ENCODE measurements at places on chromosomes 16 and 17.

DNA sequence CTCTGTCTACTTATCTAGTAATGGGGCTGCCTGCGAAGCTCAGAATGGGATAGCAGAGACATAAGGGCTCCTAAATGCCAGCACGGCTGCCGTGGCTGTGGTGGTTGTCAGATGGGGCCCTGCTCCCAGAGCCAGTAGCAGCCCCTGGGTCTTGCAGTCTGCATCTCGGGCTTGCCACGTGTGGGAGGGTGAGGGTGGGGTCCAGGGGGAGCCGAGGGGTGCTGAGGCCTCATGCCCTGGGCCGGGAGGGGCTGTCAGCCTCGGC lies 88.8 kb upstream of the GSE1 start:
- no peak for DNase-seq

DNA sequence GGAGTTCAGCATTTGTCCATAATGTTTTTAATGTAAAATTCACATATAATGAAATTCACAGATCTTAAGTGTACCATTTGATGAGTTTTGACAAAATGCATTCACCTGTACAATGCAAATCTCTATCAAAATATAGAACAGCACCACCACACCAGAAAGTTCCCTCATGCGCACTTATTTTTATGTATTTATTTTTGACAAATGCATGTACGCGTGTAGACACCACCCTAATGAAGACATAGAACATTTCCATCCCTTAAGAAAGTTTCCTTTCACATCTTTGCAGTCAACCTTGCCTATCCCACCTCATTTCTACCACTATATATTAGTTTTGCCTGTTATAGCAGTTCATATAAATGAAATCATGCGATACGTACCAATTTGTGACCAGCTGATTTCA lies 15.6 kb upstream of the IL4R start:
- no peak for DNase-seq

- peak; percentile 67 for DNase-seq
Observed at GRCh38 chr16:82888591-82889001, 261.8 kb downstream of the CDH13 start.

DNA sequence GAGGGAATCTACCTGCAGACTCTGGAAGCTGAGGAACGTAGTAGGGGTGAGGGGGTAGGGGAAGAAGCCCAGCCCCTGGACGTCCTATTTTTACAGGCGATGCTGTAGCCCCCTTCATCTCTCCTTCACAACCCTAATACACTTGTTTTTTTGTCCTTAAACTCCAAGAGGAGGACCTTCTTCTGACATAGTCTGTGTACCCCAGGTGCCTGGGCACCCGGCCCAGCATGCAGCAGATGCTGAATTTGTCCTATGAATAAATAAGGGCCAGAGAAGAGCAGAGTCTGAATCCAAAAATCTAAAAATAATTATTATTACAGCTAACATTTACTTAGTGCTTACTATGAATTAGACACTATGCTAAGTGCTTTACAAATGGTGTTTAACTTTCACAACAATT lies 5.1 kb downstream of the KIF18B start:
- no peak for DNase-seq

- DNase-seq = no peak
Observed at GRCh38 chr17:60141111-60142018, 8.4 kb upstream of the CA4 start.

DNA sequence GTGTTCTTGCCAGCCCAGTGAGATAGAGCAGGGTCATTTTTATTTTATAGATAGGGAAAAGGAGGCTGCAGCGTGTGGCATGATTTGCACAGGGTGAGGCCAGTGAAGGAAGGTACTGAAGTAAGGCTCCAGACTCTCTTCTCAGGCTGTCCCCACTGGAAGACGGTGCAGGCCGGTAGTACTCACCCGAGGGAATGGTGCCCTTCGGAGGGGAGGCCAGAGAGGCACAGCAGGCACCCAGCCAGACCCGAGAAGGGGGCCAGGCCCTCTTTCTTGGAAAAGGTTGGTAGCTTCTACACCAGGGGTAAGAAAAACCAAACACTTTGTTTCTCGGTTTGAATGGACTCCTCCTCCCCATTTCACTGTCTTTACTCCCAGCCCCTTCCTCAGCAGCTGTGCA lies 288 bp downstream of the ANKRD40CL start:
- DNase-seq = no peak

DNA sequence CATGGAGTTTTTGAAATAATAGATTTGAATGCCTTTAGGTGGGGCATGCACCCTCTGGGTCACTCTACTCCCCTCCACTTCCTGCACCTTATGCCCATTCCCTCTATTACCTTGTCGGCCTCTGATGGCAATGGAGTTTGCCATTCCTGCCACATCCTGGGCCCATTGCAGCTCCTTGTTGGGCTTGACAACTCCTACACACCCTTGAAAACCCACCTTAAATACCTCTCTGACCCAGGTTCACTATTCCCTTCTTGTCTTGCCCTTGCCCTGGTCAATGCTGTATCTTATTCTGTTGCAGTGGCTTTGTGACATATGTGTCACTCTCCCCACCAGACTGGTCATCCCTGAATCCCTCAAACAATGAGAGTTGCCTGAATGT lies 2.4 kb downstream of the CCR7 start:
- DNase-seq = no peak

DNA sequence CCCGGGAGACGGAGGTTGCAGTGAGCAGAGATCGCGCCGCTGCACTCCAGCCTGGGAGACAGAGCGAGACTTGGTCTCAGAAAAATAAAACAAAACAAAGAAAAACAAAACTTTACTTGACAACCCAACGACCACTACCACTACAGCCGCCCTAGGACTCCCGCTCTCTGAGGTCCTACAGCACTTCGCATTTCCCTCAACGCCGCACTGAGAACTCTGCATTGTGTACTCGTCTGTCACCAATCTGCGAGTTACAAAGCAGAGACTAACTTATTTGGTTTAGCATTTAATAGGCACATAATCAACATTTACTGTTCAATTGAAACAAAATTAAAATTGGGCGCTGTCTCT lies 479 bp upstream of the ZNF207 start:
- no peak for DNase-seq

DNA sequence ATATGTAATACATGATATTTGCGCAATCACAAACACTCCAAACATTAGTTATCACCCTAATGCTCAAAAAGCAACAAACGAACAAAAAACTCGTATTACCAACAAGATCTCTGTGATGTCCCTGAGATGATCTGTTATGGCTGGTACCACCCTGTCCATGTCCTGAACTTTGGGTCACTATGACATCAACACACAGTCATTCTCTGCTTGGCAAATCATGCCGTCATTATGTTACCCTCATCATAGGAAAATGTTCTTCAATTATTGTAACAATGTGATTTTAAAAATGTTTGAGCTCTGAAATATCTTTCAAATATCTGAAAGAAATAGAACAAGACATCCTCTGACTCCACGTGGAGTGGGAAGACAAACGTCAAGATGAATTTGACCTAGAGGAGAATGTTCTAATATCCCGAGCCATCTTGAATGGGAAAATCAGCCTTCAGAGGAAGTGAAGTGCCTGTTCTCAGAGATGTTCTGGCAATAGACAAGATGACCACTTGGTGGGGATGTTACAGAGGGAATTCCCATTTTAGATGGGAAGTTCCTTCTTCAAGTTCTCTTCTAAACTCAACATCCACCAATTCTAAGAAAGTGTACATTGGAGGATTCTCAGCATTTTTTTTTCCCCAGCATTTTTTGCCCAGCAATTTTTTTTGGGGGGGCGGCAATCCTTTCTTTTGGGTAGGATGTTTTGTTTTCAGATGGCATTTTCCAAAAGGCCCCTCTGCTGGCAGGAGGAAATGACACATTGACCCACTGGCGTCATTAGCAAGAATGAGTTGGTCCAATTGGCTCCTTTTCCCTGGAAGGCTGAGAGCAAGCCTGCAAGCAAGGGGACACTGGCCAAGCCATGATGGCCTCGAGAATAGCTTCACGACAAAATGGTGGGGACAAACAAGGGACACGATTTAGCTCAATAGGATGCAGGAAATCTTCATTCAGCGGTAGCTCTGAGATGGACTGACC lies 3.7 kb upstream of the HSD17B2 start:
- DNase-seq = peak; percentile 78

- no peak for DNase-seq
Observed at GRCh38 chr17:57490890-57491289, 234.6 kb downstream of the MSI2 start.

DNA sequence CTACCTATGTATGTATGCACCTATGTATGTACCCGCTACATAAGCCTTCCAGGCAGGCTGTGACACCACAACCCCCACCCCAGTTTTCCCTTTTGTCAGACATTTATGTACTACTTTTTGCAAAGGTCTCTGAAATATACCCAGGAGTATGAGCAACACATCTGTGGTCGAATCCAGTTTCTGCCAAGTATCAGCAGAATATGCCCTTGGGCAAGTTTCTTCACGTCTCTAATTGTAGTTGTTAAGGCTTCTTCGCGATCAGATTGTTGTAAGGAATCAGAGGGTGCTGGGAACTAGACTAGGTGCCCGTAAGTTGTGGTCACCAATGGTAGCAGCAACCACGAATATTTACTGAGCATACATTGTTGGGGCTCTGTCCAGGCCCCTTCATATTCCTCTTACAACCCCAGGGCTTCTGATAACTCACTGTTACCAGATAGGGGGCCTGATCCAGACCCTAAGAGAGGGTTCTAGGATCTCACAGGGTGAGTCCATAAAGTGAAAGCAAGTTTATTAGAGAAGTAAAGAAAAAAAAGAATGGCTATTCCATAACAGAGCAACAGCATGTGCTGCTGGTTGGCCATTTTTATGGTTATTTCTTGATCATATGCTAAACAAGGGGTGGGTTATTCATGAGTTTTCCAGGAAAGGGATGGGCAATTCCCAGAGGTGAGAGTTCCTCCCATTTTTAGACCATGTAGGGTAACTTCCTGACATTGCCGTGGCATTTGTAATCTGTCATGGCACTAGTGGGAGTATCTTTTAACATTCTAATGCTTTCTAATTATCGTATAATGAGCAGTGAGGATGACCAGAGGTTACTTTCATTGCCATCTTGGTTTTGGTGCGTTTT lies 16.6 kb downstream of the NUDT7 start:
- no peak for DNase-seq

GRCh38 chr16:85522308-85522841 lies 90.7 kb upstream of the GSE1 start:
- DNase-seq = no peak

DNA sequence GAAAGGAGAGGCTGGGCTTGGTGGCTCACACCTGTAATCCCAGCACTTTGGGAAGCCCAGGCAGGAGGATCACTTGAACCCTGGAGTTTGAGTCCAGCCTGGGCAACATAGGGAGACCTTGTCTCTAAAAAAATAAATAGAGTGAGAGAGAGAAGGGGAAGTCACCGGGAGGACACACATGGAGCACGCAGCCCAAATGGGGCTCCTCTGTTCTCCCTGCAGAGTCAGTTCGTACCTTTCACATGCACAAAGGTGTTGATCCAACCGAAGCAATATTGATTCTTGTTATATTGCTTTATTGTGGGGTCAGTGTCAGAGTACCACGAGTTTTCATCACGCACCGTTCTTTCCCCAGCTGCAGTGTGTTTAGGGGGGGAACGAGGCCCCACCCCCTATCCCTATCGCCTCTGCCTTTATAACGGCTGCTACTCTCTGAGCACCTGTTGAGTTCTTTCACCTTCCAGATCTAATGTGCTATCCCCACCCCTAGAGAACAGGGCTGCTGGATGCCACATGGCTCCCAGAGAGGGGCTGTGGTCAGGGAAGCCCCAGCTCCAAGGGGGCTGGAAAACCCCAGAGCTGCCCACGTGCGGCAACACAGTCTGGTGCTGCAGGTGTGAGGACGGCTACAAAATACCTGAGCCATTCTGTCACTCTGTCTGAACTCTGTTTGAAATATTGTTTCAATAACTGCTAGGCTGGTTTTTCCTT lies 1.0 kb upstream of the TMEM235 start:
- DNase-seq = no peak

- DNase-seq = no peak
Observed at GRCh38 chr17:37546302-37546701, 56.6 kb downstream of the DUSP14 start.

DNA sequence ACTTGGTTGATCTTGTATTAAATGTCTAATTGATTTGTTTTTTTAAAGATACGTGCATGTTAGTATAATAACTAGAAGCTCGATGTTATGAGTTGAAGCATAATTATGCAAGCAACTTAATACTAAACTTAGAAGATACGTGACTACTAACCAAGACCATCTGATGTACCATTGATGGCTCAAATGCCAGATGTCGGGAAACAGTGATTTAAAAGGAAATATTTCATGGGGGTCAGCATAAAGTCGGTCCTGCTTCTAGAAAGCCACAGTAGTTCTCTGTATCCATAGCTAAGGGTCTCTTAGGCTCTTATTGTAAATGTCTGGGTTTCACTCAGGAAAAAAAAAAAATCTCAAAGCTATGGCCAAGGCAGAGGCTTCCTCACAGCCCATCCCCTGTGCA lies 61.2 kb upstream of the RBFOX1 start:
- DNase-seq = no peak

GRCh38 chr17:41660221-41660711 lies 28.4 kb upstream of the EIF1 start:
- no peak for DNase-seq

GRCh38 chr16:68539711-68540239 lies 684 bp downstream of the ZFP90 start:
- peak; percentile 5 for DNase-seq

DNA sequence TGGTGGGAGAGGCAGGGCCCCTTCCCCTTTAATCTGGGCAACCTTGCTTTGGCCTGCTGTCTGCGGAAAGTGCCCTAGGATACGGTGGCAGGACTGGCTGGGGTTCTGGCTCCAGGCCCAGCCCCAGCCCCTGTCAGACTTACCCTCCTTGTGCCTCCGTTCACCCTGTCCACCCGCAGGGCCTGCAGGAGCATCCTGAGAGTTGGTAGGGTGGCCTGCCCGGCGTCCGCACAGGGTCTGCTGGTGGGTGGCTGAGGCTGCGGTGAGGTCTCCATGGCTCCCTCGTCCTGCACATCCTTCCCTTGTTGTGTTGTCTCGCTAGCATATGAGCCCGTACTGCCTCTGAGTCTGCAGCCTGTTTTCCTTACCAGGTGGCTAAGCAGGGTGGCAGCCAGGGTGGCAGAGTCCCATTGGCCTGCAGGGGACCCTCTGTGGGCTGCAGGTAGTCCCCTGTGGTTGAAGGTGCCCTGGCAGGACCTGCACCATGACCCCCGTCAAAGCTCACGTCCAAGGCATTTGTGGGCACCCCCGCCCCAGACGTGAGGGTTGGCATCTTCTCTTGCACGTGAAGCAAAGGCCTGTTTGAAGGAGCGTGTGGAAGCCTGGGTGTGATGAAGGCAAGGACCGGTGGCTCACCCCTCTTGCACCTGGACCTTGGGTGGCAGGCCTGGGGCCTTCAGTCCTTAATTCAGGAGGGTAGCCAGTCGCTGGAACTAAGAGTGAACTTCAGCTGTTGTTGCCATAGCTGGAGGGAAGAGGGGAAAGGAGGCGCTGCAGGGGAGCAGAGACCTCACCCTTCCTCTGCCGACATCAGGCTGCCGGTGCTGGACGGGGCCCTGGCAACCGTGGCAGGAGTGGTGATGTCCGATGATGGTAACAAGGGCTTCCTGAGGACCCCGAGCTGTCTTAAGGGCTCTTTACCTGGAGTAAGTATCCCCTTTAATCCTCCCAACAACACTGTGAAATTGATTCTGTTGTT lies 293.7 kb downstream of the SEC14L1 start:
- DNase-seq = no peak

- no peak for DNase-seq
Observed at GRCh38 chr17:69346766-69347165, 19.8 kb upstream of the ABCA5 start.

All from astrocyte of the spinal cord (primary cell).